EL (cell line): ENCODE measurements at places on chromosomes 5 and 9.

DNA sequence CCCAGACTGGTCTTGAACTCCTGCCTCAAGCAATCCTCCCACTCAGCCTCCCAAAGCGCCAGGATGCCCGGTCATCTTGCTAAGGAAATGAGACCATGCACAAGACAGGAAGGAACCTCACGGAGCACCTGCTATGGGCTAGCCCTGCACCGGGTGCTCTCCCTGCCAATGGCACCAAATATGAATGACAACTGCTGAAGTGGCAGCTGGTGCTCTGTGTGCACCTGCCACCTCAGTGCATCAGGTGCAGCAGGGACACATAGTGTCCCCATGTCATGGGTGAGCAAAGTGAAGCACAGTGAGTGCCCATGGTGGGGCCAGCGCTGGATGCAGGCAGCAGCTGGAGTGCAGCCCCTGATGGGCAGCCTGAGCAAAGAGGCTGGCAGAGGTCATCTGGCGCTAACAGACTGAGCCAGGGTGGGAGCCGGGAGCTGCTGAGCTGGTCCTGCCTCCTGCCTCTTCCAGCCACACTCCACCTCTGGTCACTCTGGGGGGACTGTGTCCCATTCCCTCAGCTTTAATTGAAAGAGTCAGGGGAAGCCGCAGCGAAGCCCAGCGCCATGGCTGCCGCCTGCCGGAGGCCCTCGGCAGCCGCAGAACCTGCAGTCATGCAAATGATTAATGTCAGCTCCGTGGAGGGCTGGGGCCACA lies 46.4 kb downstream of the BARX1 start:
- DNase-seq: no peak

- DNase-seq: peak; percentile 76
These were observed 184.0 kb downstream of the SEMA5A start for GRCh38 chr5:9361835-9362234.

- no peak for DNase-seq
These were observed 5.7 kb upstream of the TRAF2 start for GRCh38 chr9:136880651-136881050.

- DNase-seq: peak; percentile 7
These were observed 290.7 kb upstream of the IL12B start for GRCh38 chr5:159620853-159621540.

GRCh38 chr5:67549947-67550346 lies 353.3 kb upstream of the CD180 start:
- no peak for DNase-seq

DNA sequence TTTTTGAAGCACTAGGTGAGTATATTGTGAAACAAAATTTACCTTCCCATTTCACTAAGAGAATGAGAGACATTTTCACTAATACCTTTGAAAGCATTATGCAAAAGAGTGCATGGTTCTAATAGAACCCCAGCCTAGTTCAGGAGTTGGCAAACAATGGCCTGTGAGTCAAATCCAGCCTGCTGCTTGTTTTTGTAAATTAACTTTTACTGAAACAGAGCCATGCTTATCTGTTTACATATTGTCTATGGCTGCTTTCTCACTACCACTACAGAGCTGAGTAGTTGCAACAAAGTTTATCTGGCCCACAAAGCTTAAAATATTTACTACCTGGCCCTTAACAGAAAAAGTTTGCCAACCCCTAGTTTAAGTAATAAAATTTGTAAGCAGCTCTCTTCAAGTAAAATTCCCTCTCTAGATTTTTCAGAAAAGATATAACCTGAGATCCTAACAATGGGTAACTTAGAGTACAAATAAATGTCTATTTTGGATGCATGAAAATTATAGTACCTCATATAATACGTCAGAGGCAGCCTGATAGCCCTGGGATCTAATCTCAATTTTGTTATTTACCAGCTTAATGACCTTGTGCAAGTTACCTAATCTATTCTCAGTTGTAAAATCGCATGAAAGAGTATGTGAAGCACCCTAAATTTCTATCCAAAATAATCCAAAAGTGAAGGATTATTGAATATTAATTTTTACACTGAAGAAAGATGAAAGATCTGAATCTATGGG lies 50.7 kb upstream of the ARL15 start:
- no peak for DNase-seq

DNA sequence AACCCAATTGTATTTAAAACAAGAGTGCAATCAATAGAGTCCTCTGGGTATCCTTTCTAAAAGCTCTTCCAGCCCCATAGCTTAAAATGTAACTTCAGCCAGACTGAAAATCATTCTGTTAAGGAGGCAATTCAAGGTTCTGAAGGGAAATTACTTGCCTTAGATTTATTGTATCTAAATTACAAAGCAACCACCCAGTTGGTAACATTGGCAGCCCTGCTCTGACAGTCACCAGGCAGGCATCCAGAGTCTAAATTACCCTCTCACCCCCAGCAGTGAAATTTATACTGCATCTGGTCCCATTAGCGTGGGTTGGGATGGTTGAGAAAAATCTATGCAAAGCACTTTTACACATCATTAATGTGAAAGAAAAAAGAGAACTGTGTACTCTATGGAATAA lies 514.7 kb downstream of the MTRR start:
- no peak for DNase-seq

DNA sequence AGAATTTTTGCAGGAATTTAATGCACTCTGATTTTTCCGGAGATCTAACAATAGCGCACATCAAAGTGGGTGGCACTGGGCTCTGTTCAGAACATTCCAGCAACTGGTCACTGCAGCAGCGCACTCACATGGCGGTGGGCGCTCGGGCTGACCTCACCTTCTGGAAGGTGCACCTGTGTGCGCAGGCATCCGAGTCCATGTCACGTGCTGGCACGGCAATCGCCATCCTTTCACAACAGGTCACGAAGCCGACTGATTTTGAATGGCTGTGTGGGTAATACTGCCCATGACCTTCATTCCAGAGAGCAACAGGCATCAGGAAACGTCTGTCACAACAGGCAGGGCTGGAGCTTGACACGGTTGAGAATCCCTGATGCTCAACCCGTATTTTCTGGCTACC lies 18.7 kb upstream of the CLPTM1L start:
- no peak for DNase-seq

GRCh38 chr9:109705515-109705914 lies 74.5 kb upstream of the PALM2AKAP2 start:
- DNase-seq: peak; percentile 57

DNA sequence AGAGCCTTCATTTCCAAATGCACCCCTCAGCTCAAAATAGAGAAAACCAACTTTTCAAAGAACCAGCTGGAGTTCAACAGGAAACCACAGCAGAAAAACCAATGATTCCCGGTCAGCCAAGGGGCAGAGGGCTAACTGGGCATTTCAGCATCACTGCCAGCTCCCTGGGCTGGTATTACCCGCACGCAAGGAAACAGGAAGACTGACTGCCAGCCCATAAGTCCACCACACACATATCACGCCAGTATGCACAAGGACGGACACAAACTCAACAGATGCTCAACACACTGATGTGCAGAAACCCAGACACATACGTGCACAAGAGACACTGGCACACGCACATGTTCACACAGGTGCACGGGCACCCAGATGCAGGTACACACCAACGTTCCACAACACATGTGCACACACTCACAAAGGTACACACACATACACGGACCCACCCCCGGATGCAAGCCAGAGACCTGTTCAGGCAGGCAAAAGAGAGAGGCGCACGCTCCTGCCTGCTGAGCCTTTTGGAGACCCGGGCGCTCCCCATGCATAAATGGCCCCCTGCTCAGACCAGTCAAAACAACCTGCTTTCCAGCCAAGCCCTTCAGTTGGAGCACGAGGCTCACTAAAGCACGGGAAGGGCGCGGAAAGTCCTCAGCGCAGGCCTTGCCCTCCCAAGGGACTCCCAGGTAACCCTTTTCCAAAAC lies 2.1 kb downstream of the ADAMTS2 start:
- peak; percentile 23 for DNase-seq

GRCh38 chr9:71910650-71911060 lies 338 bp downstream of the ABHD17B start:
- no peak for DNase-seq

DNA sequence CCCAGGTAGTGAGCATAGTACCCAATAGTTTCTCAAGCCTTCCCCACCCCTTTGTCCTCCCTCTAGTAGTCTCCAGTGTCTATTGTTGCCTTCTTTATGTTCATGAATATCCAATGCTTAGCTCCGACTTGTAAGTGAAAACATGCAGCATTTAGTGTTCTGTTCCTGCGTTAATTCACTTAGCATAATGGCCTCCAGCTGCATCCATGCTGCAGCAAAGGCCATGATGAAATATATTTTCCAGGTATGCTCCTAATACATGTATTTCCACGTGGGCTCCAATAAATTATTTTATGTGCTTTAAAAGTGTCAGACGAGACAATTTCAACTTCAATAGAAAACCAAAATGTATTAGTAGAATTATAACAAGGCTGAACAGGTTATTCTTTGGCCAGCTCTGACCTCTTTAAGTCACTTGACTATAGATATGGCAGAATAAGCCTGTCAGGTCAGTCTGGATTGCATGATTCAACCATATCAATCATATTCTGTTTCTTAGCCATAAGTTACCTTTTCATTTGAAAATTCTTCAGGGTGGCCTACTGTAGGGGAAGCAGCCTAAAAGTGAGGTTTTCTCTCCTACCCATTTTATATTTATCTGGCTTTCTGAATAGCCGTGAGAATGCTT lies 2291.6 kb upstream of the WWC1 start:
- no peak for DNase-seq

DNA sequence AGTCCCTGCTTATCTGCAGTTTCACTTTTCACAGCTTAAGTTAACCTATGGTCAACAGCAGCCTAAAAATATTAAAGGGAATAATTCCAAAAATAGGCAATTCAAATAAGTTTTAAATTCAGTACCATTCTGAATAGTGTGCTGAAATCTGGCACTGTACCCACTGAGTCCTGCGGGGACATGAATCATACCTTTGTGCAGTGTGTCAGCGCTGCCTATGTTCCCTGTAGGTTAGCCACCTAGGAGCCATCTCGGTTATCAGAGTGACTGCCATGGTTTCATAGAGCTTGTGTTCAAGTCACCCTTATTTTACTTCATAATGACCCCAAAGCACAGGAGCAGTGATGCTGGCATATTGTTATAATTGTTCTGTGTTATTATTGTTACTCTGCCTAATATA lies 139.9 kb downstream of the GPBP1 start:
- DNase-seq: no peak

- DNase-seq: no peak
These were observed 248.7 kb upstream of the RGMB start for GRCh38 chr5:98524773-98525172.

DNA sequence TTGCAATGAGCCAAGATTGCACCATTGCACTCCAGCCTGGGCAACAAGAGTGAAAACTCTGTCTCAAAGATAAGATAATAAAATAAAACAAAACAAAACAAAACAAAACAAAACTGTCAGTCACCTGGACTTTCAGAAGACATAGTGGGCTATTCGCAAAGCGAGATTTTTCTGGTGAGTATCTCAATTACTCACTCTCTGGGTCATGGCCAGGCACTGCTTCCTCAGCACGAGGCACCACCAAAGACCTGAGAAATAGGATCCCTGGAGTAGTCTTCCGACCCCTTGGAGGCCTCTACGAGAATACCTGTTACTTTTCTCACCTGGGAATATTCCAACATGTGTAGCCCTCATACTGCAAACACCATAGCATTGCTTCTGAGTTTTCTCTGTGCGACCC lies 201.7 kb upstream of the ZNF618 start:
- peak; percentile 70 for DNase-seq

- DNase-seq: no peak
These were observed 41.0 kb downstream of the ERMP1 start for GRCh38 chr9:5791870-5792269.

DNA sequence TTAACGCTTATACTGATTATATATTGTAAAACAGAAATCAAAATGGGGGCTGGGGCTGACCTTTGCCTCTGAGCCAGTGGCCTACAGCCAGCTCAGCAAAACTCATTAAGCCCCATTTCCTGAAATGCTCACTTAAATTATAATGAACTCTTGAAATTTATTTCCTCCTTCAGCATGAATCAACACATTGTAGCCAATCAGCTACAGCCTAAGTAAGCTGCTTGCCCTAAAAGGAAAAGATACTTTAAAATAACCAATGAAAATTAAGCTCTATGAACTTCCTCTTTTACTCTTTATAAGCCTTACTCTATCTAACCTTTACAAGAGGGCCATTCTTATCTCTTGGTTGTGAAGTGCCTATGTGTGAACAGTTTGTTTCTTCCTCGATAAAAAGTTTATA lies 33.5 kb upstream of the SUB1 start:
- DNase-seq: no peak

GRCh38 chr5:125409234-125409860 lies 662.9 kb upstream of the ZNF608 start:
- peak; percentile 66 for DNase-seq

- DNase-seq: no peak
These were observed 65.4 kb upstream of the DHFR start for GRCh38 chr5:80720181-80720580.

DNA sequence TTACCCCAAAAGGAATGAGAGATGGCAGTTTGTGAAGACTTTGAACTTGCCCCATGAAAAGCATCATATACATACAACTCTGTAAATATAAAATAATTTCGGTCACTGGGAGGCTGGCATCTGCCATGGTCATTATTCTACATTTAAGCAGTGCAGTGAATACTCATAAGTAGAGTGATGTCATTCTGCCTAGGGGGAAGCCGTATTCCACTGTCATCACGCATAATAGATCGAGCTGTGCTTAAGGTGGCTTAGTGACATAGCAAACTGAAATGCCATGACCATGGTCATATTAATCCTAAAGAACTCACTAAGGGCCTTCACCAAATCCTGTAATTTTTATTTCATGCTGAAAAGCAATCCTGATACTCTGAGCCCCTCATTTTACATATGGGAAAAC lies 42.4 kb upstream of the NR4A3 start:
- DNase-seq: no peak

GRCh38 chr5:103617090-103617489 lies 54.5 kb upstream of the NUDT12 start:
- DNase-seq: no peak

DNA sequence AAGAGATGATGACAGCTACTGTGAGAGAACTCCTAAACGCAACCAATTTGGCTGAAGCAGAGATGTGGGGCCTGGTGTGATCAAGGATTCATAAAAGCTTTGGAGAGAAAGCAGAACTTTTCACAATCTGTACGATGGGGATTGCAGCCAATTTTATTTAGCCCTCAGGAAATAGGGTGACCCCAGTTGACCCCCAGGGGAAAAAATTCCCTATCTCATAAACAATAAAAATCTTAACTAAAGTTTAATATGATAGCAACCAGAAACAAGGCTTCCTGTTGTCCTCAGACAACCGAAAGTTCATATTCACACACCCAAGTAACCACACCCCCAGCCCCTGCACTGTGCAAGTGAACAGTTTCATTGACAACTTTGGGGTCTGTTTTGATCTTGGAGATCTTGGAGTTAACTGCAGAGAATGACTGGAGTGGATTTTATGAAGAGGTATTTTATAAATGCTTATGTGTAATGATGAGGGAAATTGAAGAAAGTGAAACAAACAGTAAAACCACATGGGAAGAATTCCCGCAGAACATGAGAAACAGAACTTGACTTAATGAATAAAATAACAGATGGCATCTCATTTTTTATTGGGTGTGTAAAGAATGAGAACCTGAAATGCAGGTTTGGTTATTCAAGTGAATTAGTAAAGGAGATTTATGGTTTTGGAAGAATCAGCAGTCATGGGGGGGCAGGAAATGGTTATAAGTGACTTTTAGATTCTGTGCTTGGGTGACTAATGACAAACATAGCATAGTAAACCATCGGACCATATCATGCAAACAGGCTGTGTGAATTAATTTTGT lies 94.5 kb downstream of the PDE4D start:
- DNase-seq: peak; percentile 47
